ENCODE measurements at places on chromosomes 11 and 22.

- no peak for DNase-seq
Observed at GRCh38 chr11:12213883-12214282, 103.5 kb downstream of the MICAL2 start.

DNA sequence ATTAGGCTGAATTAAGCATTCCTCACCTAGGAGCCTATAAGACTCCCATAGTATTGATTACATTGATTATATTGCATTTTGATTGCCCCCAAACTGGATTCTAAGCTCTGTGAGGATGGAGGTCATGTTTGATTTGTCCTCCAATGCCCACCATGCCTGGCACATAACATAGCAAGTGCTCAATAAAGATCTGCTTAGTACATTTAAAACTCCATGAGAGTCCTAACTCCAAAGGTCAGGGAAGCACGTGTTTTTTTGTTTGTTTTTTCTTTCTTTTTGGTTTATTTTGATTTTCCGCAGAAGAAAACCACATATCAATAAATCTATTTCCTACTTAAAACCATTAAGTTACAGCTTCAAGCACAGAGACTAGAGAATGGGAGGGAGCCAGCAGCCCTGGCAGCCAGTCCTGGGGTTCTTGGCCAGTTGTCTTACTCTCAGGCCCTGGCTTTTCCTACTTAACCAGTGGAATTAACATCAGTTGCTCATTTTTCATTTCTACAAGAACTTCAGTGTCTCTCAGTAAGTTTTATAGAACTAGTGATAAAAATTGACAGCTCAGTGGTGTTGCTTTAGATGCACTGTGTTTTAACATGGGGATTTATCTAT is 429.9 kb upstream of the CCDC90B start:
- no peak for DNase-seq

- DNase-seq = no peak
Observed at GRCh38 chr11:6695377-6695776, 12.2 kb upstream of the MRPL17 start.

DNA sequence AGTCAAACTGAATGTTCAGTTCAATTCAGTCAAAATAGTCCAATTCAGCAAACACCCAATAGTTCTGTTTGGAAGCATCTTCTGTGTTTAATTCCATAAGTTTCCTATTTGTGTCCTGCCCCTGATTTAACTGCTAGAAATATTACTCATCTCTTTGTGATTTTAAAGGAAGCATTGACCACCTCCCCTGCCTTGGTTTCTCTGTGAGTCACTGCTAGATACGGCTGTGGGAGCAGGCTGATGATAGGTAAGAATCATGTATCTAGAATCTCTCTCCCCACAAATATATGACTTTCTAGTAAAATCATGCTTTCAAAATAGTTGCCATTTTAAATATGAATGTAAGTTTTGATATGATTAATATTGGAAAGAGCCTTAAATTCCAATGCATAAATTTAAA is 888.5 kb downstream of the NTM start:
- no peak for DNase-seq

DNA sequence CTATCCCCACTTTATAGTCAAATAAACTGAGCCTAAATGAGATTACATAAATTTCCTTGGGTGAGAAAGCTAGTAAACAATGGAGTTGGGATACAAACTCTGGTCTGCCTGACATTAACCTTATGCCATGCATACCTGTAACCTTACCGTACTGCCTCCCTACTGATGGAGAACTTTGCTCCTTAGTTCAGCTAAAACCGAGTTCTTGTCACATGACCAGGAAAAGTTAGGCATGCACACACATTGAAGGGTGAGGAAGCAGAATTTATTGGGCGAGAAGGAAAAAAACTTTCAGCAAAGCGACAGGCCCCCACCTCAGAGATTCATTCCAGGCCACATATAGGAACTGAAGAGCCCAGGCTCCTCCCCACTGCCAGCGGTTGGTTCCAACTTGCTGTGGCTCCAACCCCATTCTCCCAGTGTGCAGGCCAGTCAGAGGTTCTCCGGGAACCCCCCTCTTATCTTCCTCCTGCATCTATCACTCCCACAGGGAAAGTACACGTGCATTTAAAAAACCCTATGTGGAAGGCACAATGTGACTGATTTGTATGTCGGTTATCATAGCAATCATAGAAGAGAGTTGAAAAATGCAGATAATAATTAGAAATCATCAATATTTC is 3.2 kb upstream of the PIWIL4 start:
- DNase-seq = no peak

DNA sequence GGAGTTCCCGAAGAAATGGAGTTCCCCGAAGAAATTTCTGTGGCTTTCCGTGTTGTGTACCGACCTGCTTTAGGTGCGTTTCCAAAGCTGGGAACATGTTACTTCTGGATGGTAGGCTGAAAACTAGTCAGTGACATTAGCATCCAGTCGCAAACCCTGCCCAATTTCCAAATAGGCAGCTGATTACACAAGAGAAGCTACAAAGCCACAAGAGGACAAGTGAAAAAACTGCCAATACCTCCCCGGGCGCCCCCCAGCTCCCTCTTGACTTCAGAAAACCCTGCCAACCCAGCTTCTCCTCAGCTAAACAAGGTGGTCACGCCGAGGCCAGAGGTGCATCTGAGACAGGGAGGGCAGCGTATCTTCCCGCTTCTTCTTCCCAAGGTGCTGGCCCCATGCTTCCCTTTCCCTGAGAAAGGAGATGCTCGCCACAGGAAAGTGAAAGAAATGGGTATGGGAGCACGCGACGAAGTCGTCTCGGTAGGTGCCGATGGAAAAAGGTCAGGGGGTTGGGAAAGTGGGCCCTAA is 551 bp downstream of the AGBL2 start:
- DNase-seq = peak; percentile 3

- no peak for DNase-seq
Observed at GRCh38 chr11:13127161-13127560, 118.0 kb downstream of the RASSF10 start.

DNA sequence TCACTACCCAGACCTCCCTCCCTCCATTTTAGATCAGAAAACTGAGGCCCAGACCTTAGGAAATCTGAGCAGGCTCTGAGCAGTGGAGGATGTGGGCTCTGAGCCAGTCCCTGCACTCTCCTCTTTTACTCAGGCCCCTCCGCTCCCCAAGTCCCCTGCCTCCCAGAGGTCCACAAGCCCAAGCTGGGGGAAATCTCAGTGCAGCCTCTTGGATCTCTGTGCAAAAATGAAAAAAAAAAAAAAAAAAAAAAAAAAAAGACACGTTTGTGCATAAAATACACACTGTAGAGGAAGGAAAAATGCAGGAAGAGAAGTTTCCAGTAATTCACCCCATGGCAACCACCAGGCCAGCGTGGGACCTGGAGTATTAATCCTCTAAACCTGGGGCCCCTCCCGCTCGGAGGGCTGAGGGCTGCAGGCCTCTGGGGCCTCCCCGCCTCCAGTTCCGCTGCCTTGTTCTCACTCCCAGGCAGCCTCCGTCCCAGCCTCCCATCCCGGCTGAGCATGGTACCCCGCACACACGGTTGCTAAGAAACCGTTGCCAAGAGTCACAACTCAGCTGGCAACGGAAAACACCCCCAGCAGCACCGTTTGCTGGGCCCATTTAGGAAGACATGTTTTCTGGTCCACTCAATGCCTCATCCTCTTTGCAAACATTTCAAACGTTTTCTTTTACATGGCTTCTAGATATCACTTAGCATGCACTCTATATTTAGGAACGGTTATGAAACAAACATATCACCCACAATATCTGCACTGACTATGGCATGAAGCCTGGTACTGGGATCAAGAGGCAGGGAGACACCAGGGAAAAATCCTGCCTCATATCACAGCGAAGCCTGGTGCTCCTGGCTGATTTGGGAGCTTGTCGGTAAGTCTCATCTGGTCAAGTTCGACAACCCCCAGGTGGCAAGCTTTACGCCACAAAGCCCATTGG is 227.5 kb downstream of the CTTN start:
- DNase-seq = no peak

DNA sequence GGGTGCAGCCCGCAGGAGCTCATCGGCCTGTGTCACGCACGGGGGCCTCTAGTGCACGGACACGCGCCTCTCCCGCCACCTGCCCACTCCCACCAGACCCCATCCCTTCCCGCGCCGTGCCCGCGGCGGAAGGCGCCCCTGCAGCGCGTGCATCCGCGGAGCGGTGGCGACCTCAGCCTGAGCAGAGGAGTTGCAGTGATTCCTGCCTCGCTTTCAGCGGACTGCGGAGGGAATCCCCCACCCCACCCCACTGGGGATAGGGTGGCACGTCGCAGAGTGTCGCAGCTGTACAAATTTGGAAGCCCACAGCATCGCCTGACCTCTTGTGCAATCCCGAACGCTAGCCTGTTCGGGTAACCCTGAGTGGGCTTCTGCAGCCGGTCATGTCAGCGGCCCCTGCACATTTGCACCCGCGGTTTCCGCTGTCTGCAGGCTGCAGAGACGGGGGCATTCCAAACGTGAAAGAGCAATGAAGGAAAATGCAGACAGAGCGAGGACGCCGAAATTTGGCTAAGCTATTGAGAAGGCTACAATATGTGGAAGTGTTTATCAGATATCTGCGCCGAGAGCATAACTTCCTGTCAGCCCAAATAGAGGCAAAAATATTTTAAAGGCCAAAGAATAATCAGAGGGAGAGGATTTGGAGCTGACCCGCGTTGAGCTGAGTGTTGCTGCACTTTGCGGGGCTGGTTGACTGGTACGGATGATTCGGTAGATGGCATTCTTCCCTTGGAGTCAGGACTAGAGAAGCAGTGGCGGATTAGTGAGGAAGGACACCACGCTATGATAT is 617 bp upstream of the ARHGAP20 start:
- DNase-seq = peak; percentile 13

GRCh38 chr11:12089041-12089440 is 21.3 kb upstream of the MICAL2 start:
- no peak for DNase-seq

DNA sequence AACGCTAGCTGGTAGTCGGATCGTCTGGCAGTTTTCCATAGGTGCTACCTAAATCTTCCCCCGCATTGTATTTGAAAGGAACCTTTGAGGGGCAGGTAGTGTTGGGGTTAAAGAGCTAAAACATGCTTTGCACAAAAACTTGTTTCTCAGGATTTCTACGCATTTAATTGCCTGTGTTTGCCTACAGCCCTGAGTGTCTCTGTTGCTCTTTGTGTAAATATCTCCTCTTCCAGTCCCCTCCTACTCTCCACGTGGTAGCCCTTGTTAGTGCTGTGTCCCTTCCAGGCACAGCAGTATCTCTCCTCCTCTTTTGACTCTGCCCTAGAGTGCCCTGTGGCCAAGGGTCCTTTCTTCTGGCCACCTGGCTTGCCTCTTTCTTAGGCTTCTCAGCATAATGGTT is 81.7 kb downstream of the BARX2 start:
- no peak for DNase-seq

GRCh38 chr11:92545906-92546471 is 321.4 kb downstream of the FAT3 start:
- no peak for DNase-seq

DNA sequence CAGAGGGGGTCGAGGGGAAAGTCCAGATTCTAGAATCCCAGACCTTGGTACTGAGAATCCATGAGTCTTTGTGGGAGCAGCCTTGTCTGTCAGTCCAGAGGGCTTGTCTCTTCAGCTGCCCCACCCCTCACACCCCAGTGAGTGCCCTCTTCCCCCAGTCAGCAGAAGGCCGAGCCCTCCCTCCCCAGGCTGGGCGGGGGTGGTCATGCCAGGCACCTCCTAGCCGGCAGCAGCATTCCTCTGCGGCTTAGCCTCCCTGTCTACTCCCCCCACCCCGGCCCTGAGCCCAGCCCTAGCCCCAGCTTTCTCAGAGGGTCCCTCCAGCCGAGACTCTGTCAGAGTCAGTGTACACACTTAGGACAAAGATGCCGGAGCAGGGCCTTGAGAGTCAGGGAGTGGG is 4.6 kb downstream of the SOX10 start:
- no peak for DNase-seq

- DNase-seq = peak; percentile 7
Observed at GRCh38 chr11:79570104-79570503, 129.3 kb upstream of the TENM4 start.

DNA sequence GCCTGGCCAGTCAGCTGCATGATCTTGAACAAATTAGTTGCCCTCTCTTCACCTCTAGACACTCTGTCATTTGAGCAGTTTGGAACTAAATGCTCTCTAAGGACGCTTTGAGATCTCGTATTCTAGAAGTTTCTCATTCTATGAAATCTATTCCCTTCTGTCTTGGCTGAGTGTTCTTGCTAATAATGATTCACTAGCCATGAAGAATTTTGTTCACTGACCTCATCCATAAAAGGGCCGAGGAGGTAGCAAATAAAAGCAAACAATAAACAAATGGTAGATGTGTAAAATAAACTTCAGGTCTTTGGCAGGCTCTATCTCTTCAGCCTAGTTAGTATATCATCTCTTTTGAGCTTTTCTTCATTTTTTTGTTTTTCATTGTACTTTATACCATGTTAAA is 76.6 kb downstream of the USP35 start:
- no peak for DNase-seq

DNA sequence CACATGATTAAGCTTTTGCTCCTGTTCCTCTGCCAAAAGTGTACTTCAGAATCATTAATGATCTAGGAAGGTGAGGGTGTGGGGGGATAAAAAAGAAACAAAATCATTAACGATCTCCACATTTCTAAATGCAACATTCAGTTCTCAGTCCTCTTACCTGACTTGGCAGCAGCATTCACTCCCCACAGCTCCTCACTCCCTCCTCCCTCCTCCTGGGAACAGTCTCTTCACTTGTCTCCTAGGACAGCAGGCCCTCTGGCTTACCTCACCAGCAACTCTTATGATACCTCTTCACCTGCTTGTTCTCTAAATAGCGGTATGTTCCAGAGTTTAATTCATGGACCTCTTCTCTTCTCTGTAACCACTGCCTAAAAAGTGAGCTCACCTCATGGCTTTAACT is 56.5 kb upstream of the APOA1 start:
- DNase-seq = no peak

GRCh38 chr22:31346733-31347250 is 646 bp upstream of the PATZ1 start:
- no peak for DNase-seq

DNA sequence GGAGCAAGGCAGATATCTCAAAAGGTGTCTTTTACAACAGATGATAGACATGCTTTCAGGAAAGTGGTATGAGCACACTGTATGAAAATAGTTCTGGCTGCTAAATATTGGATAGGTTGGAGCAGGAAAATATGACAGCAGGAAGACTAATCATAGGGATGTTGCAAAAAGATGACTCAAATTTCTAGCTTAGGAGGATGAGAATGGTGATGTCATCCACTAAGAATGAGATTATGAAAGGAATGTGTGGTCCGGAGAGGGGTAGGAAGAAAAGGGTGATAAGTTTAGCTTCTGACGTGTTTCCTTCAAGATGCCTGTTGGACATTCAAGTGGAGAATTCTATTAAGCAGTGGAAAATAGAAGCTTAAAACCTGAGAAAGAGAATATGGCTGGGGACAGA is 46.4 kb downstream of the RCN1 start:
- no peak for DNase-seq

DNA sequence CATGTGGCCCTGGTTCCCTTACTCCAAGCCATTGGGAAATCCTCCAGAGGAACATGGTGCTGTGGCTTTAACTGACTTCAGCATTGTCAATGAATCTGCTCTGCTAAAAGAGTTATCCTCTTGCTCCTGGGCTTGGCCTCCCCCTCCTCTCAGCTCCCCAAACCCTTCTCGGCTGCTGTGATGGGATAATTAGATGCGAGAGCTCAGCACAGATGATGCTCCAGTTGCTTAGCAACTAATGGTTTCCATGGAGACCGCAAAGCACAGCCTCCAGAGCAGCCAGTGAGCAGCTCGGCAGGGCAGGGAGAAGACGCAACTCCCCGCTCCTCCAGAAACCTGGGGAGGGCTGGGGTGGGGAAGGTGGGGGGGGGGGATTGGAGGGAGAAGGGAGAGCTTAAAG is 2.8 kb upstream of the UPK2 start:
- no peak for DNase-seq
